Activated CD8-positive, alpha-beta memory T cell treated with anti-CD3 and anti-CD28 coated beads for 48 hours (primary cell): ENCODE measurements at places on chromosomes 7 and 10.

DNA sequence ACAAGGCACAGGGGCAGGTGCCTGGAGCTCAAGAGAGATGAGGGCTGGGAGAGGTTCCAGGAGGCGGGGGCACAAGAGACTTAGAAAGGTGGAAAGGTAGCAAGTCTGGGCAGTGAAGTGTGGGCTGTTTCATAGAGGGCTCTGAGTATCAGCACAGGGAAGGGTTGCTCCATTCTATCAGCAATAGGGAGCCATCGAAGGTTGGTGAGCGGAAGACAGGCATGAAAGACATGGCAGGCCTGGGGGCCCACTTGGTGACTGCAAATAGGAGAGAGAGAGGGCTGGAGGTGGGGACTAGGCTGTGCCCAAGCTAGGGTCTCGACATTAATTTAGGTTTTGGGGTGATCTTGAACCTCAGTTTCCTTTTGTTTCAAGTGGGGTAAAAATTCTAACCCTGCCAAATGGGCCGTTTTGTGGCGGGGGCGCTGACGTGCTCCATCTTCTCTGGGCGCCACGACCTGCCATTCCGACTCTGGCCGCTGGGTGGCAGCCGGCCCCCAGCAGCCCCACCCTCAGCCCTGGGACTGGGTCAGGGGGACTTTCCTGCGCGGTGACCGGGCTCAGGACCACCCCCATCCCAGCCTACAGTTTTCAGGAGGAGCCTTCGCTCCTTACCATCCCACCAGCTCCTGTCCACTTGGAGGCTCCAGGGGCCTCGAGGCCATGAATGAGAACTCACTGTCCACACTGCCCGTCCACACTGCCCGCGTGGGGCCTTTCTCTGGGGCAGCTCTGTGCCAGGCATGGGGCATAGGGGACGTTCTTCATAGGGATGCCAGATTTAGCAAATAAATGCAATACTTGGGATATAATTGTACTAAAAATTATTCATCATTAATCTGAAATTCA is 37.2 kb upstream of the PCBD1 start:
- DNase-seq: no peak

DNA sequence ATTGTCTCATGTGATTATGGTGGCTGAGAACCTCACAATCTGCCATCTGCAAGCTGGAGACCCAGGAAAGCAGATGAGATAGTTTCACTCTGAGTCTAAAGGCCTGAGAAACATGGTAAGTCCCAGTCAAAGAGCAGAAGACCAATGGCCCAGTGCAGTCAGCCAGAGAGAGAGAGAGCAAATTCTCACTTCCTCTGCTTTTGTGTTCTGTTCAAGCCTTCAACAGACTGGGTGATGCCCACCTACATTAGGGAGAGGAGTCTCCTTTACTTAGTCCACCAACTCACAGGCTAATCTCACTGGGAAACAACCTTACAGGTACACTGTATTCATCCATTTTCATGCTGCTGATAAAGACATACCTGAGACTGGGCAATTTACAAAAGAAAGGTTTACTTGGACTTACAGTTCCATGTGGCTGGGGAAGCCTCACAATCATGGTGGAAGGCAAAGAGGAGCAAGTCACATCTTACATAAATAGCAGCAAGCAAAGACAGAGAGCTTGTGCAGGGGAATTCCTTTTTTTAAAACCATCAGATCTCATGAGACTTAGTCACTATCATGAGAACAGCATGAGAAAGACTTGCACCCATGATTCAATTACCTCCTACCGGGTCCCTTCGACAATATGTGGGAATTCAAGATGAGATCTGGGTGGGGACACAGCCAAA is 4.7 kb upstream of the FRMPD2 start:
- no peak for DNase-seq

- DNase-seq: no peak
Observed at GRCh38 chr10:58859526-58859925, 316.9 kb upstream of the PHYHIPL start.

- no peak for DNase-seq
Observed at GRCh38 chr7:28977881-28978280, 19.8 kb upstream of the TRIL start.

GRCh38 chr10:77359287-77359691 is 278.3 kb downstream of the KCNMA1 start:
- no peak for DNase-seq

- no peak for DNase-seq
Observed at GRCh38 chr10:119116326-119116951, 12.5 kb downstream of the DENND10 start.

- no peak for DNase-seq
Observed at GRCh38 chr7:41889040-41889439, 186.2 kb upstream of the INHBA start.

DNA sequence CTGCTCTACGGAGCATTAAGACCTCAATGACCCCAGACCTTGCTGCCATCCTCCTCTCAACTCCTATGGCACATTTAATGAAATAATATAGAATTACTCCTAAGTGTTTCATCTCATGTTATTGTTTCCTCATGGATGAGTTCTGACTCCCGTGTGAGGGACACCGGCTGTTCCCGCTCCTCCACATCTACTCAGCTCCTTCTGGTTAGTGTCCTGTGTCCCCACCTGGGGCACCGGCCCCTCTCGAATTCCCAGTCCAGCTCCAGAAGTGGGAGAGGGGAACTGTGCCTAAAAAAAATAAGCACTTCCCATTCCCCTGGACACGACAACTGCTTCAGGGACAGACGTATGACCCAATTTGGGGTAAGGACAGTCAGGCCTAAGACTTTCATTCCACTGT is 58.3 kb downstream of the PIP4K2A start:
- DNase-seq: no peak

DNA sequence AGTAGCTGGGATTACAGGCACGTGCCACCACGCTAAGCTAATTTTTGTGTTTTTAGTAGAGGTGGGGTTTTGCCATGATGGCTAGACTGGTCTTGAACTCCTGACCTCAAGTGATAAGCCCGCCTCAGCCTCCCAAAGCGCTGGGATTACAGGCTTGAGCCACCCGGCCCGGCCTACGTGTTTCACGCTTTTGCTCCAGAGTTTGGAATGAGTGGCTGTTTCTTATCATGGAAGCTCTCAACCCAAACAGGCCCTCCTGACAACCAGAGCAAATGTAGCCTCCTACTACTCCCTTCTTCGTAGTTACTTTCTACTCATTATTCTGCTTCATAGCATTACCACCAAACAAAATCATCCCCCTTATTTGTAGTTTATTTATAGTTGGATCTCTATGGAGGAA is 26.8 kb upstream of the CASD1 start:
- no peak for DNase-seq

GRCh38 chr7:1428941-1429501 is 30.2 kb downstream of the MICALL2 start:
- no peak for DNase-seq

DNA sequence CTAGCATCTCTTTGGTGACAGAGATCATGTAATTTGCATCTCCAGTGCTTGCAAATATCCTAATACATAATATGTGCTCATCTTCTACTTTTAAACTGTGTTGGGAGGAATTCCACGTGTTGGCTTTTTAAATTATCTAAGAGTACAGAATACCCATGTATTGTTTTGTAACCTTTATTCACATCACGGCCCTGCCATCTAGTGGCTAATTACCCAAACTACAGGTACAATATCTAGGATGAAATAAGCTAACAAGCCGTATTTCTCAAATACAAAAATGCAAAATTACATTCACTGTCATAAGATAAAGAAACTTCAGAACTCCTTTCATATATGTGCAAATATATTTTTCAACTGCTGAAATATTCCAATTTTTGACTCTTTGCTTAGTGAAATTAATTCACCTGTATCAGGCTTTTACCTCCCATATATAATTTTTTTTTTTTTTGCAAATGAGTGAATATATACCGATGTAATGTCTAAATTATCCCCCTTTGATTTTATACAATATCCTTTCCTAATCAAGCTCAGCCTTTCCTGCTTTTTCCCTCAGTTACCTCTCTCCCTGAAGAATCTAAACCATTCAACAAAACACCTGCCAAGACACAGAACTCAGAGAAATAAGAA is 30.3 kb upstream of the LSM8 start:
- no peak for DNase-seq

DNA sequence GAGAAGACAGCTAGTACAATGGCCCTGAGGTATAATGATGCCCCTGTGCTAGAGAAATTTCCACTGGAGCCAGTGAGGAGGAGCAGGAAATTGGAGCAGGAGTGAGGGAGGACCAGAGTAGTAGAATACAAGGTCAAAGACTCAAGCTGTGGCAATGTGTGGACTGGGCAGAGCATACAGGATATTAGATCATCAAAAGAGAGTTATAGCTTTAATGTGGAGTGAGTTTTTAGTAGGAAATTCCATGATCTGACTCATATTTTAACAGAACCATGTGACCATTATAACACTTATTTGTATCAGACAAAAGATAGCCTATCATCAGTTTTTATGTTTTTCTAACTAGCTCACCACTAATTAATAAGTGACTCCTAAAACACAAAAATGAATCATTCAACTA is 154.1 kb downstream of the DGKB start:
- no peak for DNase-seq

DNA sequence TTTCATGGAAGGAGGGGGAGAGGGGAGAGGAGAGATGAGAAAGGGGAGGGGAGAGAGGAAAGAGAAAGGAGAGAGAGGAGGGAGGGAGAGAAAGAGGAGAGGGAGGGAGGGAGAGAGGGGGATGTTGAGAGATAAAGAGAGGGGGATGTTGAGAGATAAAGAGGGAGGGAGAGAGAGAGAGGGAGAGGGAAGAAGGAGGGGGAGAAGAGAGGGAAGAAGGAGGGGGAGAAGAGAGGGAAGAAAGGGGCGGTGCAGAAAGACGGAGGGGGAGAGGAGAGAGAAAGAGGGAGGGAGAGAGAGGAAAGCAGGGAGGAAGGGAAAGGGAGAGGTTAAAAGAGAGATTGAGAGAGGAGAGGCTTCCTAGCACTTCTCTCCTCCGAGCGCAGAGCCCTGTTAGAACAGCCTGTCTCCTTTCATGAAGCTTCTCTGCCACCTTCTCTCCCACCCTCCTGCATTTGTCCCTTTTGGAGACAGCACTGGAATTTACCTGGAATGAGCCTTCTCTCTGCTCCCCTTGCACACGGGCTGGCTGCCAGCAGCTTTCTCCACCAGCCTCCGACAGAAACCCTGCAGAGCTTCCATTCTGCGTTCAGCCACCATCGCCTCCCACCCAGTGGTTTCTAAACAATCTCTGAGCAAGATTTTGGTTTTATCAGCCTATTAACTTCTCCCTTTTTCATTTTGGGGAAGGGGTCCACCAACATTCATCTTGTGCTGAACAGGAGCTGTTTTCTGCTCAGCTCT is 74.0 kb upstream of the CARD11 start:
- no peak for DNase-seq

GRCh38 chr7:103379270-103379975 is 32.0 kb downstream of the PSMC2 start:
- no peak for DNase-seq

- DNase-seq: no peak
Observed at GRCh38 chr10:62584731-62585130, 210.6 kb downstream of the ZNF365 start.

GRCh38 chr7:157017603-157018327 is 7.3 kb upstream of the MNX1 start:
- DNase-seq: no peak

DNA sequence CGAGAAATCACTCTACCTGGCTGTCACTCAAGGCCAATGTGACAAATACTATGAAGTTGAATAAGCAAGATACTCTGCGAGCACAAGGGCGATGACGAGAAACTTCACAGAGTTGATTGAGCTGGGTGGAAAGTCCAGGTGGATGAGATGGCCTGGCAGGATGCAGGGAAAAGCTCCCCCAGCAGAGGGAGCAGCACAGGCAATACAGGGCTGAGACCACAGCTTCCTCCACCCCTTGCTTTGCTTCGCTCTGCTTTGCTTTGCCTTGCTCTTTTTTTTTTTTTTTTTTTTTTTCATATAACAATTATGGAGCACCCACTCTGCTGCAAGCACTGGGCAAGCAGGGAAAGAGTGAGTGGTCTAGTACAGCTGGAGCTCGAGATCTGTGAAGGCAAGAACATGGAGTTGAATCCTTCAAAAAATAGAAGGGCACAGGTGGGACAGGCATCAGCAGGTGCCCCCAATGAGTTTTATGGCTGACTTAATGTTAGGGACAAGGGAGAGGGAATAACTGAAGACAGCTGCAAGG is 88.3 kb downstream of the CABCOCO1 start:
- DNase-seq: peak; percentile 16

GRCh38 chr10:42149722-42150427 is 488.5 kb downstream of the ZNF33B start:
- no peak for DNase-seq

GRCh38 chr7:48365010-48365409 is 193.8 kb downstream of the ABCA13 start:
- no peak for DNase-seq

DNA sequence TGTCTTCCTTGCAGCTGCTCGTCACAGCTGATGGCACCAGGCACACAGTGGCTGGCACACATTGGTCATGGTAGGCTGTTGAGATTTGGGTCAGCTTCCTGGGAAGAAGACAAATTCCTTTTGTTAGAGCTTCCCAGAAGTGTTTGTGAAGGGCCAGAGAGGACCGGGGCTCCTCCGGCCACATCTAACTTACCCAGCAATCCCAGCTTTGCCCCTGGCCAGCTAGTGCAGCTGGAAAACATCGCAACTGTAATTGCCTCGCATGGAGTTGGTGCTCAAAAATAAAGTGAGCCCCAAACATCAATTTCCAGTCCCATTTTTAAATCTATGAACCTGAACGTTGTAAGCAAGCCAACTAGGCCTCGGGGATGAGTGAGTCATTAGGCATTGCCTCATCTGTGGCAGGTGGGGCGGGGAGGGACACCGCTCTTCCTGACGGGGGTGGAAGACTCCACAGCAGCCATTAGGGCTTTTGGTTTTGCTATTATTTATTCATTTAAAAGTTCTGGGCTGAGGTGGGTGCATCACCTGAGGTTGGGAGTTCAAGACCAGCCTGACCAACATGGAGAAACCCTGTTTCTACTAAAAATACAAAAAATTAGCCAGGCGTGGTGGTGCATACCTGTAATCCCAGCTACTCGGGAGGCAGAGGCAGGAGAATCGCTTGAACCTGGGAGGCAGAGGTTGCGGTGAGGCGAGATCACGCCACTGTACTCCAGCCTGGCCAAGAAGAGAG is 12.4 kb downstream of the CPA5 start:
- DNase-seq: no peak

- peak; percentile 1 for DNase-seq
Observed at GRCh38 chr10:105950410-105950809, 1214.1 kb downstream of the SORCS1 start.

DNA sequence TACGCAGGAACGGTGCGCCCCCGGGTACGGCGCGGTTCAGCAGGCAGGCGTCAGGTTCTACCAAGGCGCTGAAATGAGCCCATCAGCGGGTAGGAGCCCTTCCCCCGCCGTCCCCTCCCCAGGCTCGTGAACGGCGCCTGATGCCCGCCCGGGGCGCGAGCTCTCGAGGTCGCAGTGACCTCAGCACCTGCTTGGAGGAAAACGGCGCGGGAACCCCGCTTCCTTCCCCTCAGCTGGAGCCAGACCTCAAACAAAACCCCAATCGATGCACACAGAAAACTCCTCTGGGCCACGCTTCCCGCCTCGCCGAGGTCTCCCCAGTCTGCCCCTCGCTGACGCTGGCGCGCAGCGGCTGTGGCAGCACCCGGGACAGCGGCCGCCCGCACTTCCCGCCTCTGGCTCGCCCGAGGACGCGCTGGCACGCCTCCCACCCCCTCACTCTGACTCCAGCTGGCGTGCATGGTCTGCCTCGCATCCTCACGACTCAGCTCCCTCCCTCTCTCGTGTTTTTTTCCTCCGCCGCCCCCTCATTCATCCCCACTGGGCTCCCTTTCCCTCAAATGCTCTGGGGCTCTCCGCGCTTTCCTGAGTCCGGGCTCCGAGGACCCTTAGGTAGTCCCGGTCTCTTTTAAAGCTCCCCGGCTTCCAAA is 514 bp upstream of the GAD2 start:
- no peak for DNase-seq

GRCh38 chr7:8362723-8363369 is 70.6 kb upstream of the NXPH1 start:
- DNase-seq: no peak
